ENCODE measurements at places on chromosomes 7 and 10.

DNA sequence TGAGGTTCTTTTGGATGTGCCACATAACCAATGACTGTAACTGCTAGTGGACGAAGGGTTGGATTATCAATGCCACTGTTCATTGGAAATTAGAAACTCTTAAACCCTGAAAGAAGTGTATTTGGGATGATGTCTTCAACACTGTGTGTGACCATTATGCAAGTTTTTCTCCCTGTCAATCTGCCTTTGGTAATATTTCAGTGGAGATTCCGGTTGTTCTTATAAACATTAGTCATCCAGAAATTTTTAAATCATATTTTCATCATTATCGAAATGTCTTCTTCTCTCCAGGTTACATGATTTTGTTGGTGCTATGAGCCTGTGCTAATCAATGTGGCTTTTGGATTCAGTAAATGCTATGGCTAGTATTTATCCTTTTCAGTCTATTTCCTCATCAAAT, 61.7 kb upstream of the KLF6 start:
- DNase-seq, result no peak

GRCh38 chr10:74981831-74982633, 129.4 kb upstream of the SAMD8 start:
- no peak for DNase-seq

- no peak for DNase-seq
Observed at GRCh38 chr7:47531584-47532492, 50.1 kb downstream of the TNS3 start.

DNA sequence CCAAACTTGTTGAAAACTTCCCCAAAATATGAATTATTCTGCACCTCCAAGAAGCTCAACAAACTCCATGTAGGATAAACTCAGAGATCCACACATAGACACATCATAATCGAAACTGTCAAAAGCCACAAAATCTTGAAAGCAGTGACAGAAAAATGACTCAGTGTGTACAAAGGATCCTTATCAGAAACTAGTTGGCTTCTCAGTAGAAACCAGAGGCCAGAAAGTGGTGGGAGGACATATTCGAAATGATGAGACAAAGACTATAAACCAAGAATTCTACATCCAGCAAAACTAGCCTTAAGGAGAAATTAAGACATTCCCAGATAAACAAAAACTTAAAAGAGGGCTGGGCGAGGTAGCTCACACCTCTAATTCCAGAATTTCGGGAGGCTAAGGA, 38.5 kb downstream of the MCMBP start:
- DNase-seq, result no peak

GRCh38 chr7:158428837-158429753, 158.5 kb downstream of the PTPRN2 start:
- DNase-seq, result no peak

- DNase-seq, result no peak
Observed at GRCh38 chr7:39720586-39720985, 97.2 kb downstream of the RALA start.
